ENCODE measurements at places on chromosomes 7 and 10.

- H3K36me3 ChIP-seq, result no peaks in the 10 kb centered on the region
- no peaks in the 10 kb centered on the region for H3K4me1 ChIP-seq
- no peak overlapping the region for H3K27ac ChIP-seq
These were observed 306.6 kb upstream of the LRGUK start for GRCh38 chr7:133820584-133820983.

DNA sequence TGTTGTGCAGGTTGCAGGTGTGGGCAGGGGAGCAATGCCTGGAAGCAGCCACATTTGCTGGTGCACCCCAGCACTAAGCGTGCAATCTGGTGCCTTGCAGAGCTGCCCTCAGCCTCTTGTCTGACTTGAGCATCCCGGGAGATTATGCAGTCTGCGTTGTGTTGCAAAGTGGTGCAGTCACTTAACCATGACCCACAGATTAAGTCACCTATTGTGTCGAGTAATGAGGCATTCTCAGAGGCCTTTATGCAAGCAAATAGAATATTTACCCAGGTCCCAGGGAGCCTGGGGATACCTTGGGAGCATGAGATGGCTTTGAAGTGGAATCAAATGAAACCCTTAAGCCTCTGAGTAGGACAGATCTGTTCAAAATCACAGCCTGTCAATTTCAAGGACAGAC, 529.0 kb downstream of the TYW1 start:
- H3K4me1 ChIP-seq, result no peaks in the 10 kb centered on the region
- H3K27ac ChIP-seq, result no peak overlapping the region
- H3K4me3 ChIP-seq, result no peak overlapping the region
- H3K36me3 ChIP-seq, result no peaks in the 10 kb centered on the region
- H3K27me3 ChIP-seq, result no peaks in the 10 kb centered on the region

- no peaks in the 10 kb centered on the region for H3K36me3 ChIP-seq
- H3K4me1 ChIP-seq, result no peaks in the 10 kb centered on the region
- H3K27me3 ChIP-seq, result peaks cover 52% of the 10 kb centered on the region
- H3K4me3 ChIP-seq, result no peak overlapping the region
These were observed 97.5 kb upstream of the PAX2 start for GRCh38 chr10:100647928-100648327.

DNA sequence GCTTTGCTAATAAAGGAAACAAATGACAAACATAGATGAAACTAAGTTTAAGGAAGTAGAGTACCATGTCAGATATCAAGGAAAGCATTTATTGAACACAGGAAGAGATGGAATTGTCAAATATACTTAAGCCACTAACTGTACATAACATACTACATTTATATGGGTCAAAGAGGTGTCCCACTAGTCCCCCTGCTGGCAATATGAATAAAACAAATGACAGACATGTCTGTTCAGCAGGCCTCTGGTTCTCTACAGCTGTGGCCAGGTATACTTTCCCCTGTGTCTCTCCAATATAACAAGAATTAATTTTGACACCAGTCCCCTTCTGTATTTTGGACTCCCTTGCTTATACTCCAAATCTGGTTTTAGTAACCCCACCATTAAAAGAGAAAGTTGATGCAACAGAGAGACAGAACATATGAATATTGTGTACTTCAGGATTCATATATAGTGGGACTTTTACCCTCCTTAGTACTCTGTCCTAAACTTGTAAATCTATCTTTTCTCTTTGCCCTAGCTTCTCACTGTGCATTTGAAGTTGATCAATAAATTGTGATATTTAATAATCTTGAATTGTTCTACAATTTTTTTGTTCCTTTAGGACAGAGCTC, 42.9 kb downstream of the CD36 start:
- DNase-seq, result peak; percentile 32
- no peak overlapping the region for H3K27ac ChIP-seq
- no peak overlapping the region for H3K4me3 ChIP-seq
- H3K27me3 ChIP-seq, result no peaks in the 10 kb centered on the region
- H3K36me3 ChIP-seq, result no peaks in the 10 kb centered on the region

DNA sequence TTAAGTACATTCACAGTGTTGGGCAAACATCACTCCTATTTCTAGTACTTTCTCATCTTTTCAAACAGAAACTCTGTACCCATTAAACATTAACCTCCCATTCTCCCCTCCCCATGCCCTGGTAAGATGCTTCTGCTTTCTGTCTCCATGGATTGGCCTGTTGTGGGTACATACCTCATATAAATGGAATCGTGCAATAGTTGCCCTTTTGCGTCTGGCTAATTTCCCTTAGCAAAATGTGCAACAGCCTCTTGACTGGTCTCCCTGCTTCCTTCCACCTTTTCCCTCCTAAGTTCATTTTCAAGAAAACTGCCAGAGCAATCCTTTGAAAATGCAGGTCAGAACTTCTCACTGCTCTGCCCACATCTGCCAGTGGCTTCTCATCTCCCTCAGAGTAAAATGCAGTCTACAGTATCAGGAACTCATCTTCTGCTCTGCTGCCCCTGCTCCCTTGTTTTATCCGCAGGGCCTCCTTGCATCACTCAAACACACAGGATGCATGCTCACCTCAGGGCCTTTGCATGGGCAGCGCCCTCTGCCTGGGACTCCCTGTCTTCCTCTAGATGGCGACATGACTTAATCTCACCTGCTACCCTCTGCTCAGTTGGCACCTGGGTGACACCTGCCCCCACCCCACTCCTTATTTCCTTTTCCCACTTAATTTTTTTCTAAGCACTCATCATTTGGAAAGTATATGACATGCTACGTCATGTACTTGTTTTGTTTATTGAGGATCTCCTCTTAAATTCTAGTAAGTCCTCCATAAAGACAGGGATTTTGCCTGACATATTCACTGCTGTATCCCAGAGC, 44.3 kb upstream of the ECHDC3 start:
- no peaks in the 10 kb centered on the region for H3K36me3 ChIP-seq
- H3K27me3 ChIP-seq, result peaks cover 69% of the 10 kb centered on the region
- no peak overlapping the region for H3K4me3 ChIP-seq
- no peak for DNase-seq
- H3K27ac ChIP-seq, result no peak overlapping the region

GRCh38 chr7:90625562-90625961, 29.4 kb downstream of the CDK14 start:
- H3K4me1 ChIP-seq, result no peaks in the 10 kb centered on the region
- H3K4me3 ChIP-seq, result no peak overlapping the region
- H3K27ac ChIP-seq, result no peak overlapping the region
- no peaks in the 10 kb centered on the region for H3K27me3 ChIP-seq
- H3K36me3 ChIP-seq, result no peaks in the 10 kb centered on the region

GRCh38 chr7:26658389-26659084, 205.9 kb downstream of the SKAP2 start:
- no peaks in the 10 kb centered on the region for H3K27me3 ChIP-seq
- no peaks in the 10 kb centered on the region for H3K4me1 ChIP-seq
- H3K27ac ChIP-seq, result no peak overlapping the region
- H3K4me3 ChIP-seq, result no peak overlapping the region
- no peaks in the 10 kb centered on the region for H3K36me3 ChIP-seq

- H3K27ac ChIP-seq, result no peak overlapping the region
- H3K4me1 ChIP-seq, result no peaks in the 10 kb centered on the region
- H3K4me3 ChIP-seq, result no peak overlapping the region
- no peaks in the 10 kb centered on the region for H3K36me3 ChIP-seq
- no peak for DNase-seq
These were observed 255.3 kb downstream of the SKAP2 start for GRCh38 chr7:26609082-26609481.

DNA sequence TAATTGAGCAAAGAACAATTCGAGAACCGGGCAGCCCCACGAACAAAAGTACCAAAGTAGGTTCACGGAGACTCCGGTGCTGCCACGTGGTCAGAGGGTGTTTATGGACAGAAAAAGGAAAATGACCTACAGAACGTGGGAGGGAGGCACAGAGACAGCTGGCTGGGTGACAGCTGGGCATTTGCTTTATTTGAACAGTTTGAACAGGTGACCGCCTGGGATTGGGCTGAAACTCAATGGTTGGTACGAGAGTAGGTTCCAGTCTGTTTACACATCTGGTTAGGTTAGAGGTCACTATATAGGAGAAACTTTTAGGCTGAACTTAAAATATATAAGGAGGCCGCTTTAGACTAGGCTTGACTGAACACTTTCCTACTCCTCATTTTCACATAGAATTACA, 50.6 kb upstream of the CELF2 start:
- H3K27me3 ChIP-seq, result no peaks in the 10 kb centered on the region
- no peak overlapping the region for H3K4me3 ChIP-seq
- H3K27ac ChIP-seq, result no peak overlapping the region
- no peak for DNase-seq
- no peaks in the 10 kb centered on the region for H3K4me1 ChIP-seq

- no peak for DNase-seq
- no peaks in the 10 kb centered on the region for H3K36me3 ChIP-seq
- H3K4me1 ChIP-seq, result peaks cover 19% of the 10 kb centered on the region
- H3K27ac ChIP-seq, result no peak overlapping the region
- no peak overlapping the region for H3K4me3 ChIP-seq
These were observed 2.7 kb upstream of the ZCCHC24 start for GRCh38 chr10:79447911-79448731.

DNA sequence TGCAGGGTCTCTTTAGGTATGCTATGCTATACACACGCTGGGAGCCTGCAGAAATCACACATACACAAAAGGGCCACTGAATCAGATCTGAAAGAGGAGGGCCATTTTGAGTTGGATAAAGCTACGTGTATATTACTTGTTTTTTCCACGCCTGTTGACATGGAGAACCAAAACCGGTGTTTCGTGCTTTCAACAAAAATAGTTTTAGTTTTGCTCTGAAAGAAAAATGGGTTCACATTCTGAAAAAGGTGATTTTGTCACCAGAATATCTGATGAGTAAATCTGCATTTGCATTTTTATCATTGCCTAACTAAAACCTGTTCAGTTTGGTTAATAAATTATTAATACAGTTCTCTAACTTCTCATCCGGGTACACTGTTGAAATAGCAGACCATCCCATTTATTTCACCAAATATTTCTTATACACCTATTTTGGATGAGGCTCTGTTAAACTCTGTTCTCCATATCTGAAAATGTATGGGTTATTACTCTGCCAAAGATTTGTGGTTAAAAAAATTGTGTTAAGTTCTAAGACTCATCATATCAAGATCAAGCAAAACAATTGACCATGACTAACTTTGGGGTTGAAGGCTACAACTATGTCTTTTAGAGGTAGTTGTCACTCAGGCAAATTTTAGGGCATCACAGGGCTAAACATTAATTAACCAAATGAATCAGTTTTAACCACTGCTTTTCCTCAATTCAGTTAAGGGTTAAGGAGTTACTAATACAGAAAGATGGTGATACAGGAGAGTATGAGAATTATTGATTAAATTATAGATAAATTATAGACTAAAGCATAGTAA, 101.2 kb upstream of the RPA3 start:
- no peak for DNase-seq
- peaks cover 62% of the 10 kb centered on the region for H3K4me1 ChIP-seq
- H3K27ac ChIP-seq, result no peak overlapping the region
- no peak overlapping the region for H3K4me3 ChIP-seq

GRCh38 chr10:31929261-31930022, 811 bp upstream of the ARHGAP12 start:
- no peaks in the 10 kb centered on the region for H3K27me3 ChIP-seq
- H3K4me3 ChIP-seq, result peak overlapping the region; percentile 90
- peak overlapping the region; percentile 31 for H3K27ac ChIP-seq
- peaks cover 8% of the 10 kb centered on the region for H3K4me1 ChIP-seq
- H3K36me3 ChIP-seq, result no peaks in the 10 kb centered on the region

DNA sequence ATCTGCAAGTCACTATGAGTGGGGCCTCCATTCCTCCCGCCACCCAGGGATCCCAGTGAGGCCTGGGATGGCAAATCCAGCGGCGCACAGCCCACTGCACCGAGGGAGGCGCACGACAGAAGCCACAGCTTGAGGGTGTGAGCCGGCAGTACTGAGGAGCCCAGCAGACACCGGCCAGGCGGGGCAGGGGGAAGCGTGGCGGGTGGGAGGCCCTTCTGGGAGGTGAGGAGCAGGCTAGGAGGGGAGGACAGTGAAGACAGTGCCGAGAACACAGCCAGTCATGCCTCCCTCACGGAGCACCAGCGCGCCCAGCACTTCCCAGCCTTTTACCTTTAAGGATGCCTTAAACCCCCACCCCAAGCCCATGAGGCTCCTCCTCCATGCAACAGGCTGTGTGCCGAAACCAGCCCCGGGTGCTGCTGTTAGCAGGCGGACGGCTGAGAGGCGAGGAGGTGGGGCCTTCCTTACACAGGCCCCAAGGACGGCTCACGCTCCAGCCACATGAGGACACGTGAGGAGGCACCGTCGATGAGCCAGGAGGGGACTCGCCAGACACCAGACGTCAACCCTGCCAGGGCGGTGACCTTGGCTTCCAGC, 258.5 kb downstream of the PTPRN2 start:
- peak overlapping the region; percentile 17 for H3K4me3 ChIP-seq
- H3K36me3 ChIP-seq, result no peaks in the 10 kb centered on the region
- no peaks in the 10 kb centered on the region for H3K4me1 ChIP-seq

- DNase-seq, result no peak
- no peaks in the 10 kb centered on the region for H3K4me1 ChIP-seq
- H3K27me3 ChIP-seq, result no peaks in the 10 kb centered on the region
These were observed 159.4 kb upstream of the CDK1 start for GRCh38 chr10:60618861-60619260.

GRCh38 chr7:20305726-20306125, 25.0 kb upstream of the ITGB8 start:
- DNase-seq, result no peak
- H3K4me3 ChIP-seq, result no peak overlapping the region
- H3K36me3 ChIP-seq, result no peaks in the 10 kb centered on the region

- no peak overlapping the region for H3K4me3 ChIP-seq
- H3K4me1 ChIP-seq, result peaks cover 24% of the 10 kb centered on the region
- H3K36me3 ChIP-seq, result no peaks in the 10 kb centered on the region
- no peaks in the 10 kb centered on the region for H3K27me3 ChIP-seq
These were observed 18.1 kb upstream of the MACC1 start for GRCh38 chr7:20235288-20235687.

DNA sequence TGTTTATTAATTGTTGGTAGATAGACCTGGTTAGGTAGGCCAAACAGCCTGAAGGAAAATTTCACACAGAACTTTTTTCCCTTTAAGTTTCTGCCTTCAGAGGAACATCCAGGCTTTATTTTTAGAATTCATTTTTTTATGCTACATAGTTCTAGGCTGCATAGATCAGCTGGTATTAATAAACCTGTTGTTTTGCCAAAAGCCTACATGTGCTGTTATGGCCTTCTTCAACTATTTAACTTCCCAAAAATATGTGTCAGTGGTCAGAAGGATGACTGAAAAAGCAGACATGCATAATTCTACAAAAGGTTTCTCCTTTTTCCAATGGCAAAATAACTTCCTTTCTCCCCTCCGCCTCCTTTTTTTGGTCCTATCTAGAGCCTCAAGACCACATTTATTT, 303.0 kb upstream of the DKK1 start:
- H3K27me3 ChIP-seq, result no peaks in the 10 kb centered on the region
- H3K4me1 ChIP-seq, result no peaks in the 10 kb centered on the region
- no peak overlapping the region for H3K4me3 ChIP-seq
- H3K36me3 ChIP-seq, result no peaks in the 10 kb centered on the region

DNA sequence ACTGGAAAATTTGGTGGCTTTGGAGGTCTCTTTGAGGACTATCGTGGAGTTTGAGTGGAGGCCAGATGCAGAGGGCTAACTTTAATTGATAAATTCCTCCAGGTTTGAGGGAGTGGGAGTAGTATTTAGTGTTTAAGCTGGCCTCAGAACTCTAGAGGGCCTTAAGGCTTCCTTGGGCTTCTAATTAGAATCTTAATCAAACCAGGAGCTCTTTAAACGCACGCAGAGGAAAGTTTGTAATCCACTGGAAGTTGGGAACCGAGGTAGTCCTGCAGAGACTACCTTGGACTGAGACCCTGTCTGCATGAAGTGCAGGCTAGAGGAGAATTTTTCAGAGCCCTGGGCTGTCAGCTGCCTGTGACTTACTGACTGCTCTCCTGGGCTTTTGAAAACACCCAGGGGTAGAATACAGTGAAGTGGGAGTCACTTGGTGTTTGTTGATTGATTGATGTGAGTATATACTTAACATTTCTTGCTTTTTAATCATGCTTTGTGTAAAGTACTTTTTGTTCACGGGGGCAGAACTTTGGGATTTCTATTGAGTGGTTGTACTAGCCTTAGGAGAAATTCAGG, 5.9 kb downstream of the SPAG6 start:
- 0 out of 2 replicates have a peak, but pooled peaks cover 7% of the 10 kb centered on the region for H3K4me1 ChIP-seq
- H3K27ac ChIP-seq, result no peak overlapping the region
- H3K36me3 ChIP-seq, result no peaks in the 10 kb centered on the region
- H3K27me3 ChIP-seq, result no peaks in the 10 kb centered on the region

Measured in MM.1S (cell line).